NCI-H2227 treated with DMSO at 0.1 percent for 48 hours (cell line): ENCODE measurements at places on chromosomes 7 and 10.

GRCh38 chr7:151520419-151521261, 945 bp upstream of the RHEB start:
- DNase-seq = peak; percentile 75

DNA sequence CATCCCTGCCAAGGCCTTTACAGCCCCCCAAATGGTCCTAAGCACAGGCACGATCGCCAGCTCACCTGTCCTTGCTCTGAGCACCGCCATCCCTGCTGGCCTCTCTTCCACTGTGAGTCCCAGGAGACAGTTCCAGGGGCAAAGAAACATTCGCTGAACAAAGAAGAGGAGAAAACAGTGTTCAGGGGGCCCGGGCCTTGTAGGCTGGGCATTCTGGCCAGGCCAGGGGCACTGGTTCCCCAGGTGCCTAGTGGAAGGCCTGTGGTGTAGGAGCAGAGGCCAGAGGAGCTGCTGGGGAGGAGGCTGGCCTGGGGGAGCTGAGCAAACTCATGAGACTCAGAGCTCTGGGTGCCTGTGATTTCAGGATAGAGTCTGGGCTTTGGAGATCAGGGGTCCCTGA, 22.6 kb downstream of the AQP1 start:
- DNase-seq = no peak

GRCh38 chr10:77380191-77380590, 257.4 kb downstream of the KCNMA1 start:
- DNase-seq = no peak

DNA sequence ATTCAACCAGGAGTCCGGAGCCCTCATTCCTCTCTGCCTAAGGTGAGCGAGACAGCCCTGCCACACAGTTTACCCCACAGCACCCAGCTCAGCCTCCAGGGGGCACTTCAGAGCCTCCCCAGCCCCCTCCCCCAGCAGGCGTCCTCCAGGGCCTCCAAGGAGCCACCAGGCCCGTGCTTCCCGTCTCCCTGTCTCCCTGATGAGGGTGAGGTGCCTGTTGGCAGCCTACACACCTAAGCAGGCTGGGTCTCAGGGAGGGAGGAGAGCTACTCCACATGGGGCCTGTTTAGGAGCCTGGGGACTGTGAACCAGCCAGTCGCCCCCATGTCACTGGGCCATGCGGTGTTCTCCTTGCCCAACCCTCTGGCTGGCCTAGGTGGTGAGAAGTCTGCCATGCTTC, 28.9 kb upstream of the TRIM8 start:
- DNase-seq = no peak

GRCh38 chr10:122333037-122333436, 41.5 kb upstream of the PLEKHA1 start:
- no peak for DNase-seq

DNA sequence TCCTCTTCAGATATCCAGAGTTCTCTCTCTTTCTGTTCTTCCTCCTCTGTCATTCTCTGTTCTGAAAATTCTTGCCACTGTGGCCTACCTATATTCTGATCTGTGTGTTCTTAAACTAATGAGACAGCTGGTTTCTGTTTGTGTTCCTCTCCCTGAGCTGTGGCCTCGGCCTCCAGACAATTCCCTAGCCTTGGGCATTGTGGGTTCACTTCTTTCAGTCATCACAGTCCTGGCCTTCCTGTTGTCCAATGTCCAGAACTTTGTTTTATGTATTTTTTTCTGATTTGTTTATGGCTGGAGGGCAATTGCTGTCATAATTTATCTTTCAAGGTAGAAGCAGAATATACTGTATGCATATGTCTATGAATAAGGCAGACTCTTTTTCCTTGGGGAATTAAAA, 173.2 kb upstream of the MTPN start:
- DNase-seq = no peak

DNA sequence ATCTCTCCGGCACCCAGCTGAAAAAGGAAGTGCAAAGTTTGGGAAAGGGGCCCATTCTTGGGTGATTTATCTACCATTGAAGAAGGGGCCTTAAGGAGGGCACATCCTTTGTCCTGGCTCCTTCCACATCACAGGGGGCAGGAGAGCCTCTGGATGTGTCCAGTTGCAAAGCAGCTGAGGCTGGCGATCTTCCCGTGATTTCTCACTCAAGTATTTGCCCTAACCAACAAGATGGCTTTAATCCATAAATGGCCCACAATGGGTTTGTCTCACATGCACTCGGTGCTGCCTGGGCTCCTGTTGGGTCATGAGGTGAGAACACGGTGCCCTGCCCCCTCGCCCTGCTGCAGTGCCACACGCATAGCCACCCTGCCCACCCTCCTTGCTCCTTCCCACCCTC, 14.2 kb upstream of the FRMPD2 start:
- DNase-seq = no peak

DNA sequence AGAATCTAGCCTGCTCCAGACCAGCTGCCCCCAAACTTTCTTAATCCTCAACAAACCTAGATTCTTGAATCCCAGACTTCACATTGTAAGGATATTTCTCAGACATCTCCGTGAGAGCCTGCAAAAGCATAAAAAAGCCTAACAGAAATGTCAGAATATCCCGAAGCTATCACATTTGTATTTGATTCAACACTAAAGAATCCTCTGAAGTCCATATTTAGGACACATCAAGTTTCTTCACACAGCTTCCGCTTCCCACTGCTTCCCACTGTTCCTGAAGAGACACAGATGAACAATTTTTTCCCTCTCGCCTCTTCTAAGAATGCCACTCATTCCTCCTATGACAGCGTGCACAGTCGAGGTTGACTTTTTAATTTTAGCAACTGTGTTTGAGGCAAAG, 396.2 kb upstream of the IGFBP3 start:
- no peak for DNase-seq

GRCh38 chr7:41992881-41993867, 243.8 kb downstream of the GLI3 start:
- no peak for DNase-seq

- no peak for DNase-seq
Measured at GRCh38 chr10:99369126-99369525, 40.0 kb downstream of the CNNM1 start.

DNA sequence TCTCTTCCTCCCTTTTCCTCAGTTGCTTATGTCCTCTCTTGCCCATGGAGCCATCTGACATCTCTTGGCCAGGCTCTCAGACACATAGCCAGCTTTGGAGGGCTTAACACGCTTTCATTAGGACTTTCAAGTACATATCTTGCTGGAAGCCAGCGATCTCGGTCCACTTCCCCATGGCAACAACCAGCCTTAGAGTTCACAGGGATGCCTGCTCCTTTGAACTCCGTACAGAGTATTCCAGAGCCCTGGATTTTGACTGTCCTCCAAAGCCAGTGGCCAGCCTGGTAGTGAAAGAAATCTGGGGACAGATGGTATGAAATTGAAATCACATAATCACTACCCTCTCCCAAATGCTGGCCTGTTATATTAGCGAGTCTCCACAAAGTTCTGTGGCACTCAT, 370.5 kb upstream of the NPVF start:
- no peak for DNase-seq

DNA sequence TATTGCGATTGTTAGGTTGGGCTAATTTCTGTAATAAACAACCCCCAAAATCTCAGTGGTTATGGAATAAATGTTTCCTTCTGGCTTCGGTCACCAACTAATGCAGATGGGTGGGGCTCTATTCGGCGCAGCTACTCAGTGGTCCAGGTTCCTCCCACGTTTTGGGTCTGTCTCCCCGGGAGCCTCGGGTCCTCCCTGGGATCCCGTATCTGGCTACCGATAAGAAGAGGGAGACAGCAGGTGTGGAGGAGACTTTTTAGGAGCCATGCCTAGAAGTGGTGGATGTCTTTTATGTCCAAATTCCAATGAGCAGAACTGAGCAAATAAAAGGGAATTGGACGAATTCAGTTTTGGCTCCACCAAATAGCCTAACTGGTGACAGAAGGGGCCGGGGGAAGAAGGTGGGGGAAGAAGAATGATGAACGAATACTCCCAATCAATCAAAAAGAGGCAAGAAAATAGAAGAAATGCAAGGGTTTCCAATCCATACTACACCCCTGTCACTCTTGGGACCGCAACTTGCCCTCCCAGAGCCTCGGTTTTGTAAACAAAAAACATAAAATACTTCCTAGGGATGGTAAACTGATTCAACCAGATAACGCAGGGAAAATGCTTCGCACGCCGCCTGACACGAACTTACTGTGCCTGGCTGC, 498 bp upstream of the C10orf53 start:
- no peak for DNase-seq

- no peak for DNase-seq
Measured at GRCh38 chr7:17472518-17472917, 174.1 kb downstream of the AHR start.

- no peak for DNase-seq
Measured at GRCh38 chr7:151693140-151693539, 173.4 kb upstream of the RHEB start.

- no peak for DNase-seq
Measured at GRCh38 chr7:123615344-123615743, 13.7 kb downstream of the ASB15 start.

GRCh38 chr7:6727663-6728062, 20.9 kb upstream of the ZNF12 start:
- DNase-seq = no peak

- DNase-seq = peak; percentile 41
Measured at GRCh38 chr7:139602143-139602722, 78.7 kb downstream of the CLEC2L start.

GRCh38 chr7:13801669-13802068, 187.8 kb downstream of the ETV1 start:
- DNase-seq = no peak

GRCh38 chr7:154364170-154364569, 312.0 kb downstream of the DPP6 start:
- no peak for DNase-seq

GRCh38 chr7:84624527-84624926, 429.9 kb upstream of the SEMA3A start:
- DNase-seq = no peak

DNA sequence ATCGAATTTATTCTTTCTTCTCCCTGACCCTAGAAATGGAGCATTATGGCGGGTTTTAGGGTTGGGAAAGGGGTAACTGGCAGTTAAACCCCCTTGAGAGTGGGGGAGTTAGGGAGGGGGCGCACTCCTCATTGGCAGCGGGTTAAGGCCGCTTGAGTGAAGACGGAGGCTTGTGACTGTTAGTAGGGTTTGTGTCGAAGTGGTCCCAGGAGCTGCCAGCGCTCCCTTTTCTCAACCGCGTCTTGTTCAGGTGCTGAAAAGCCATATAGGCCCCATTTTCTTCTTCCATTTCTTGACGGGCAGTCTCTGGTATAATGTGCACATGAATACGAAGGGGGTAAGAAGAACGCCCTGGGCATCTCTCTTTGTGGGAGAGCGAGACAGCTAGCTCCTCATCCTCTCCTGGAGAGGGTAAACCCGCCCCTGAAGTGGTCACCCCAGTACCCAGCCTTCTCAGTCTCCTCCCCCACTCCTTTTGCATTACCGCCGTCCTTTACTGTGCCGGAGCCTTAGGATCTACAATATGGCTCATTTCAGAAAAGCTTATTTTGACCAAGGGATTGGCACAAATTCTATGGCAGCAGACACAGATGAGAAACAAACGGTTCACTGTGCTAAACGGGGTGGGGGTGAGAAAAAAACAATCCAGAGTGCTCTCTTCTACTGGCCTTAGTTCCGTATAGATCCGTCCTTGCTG, 836 bp downstream of the KMT2E start:
- peak; percentile 49 for DNase-seq

DNA sequence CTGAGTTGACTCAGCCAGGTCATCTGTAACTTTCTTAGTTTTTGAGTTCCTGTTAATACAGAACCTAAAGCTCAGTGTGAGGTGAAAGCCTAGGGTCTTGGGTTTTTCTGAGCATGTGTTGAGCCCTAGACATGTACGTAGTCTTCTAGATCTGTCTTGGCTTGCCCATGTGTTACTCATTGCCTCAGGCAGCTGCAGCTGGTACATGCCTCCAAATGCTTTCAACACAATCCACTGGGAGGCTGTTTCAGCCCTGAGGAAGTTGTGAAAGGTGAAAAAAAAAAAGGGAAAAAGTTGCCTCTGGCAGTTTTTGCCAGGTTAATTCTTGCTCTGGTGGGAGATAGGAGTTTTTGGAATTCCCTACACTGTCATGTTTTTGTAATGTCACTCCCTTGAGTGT, 134.6 kb downstream of the RNF216 start:
- DNase-seq = no peak

- DNase-seq = peak; percentile 62
Measured at GRCh38 chr7:5478568-5479430, 55.2 kb upstream of the TNRC18 start.

DNA sequence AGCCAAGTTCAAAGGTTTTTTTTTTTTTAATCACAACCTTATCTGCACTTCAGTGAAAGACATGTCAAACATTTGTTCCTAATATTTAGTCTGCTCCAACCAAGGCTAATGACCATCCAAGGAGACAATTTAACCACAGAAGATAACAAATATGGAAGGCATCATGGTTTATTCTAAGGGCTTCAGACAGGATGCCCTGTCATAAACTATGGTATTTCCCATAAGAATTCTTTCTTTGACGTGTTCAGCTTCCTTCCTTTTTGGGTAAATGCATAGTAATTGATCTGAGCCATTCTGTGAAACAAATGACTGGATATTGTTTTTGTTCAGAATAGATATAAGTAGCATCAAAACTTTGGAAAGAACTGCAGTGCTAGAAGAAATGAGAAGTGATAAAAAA, 326.5 kb upstream of the AOAH start:
- DNase-seq = no peak

- no peak for DNase-seq
Measured at GRCh38 chr7:47573758-47574481, 8.0 kb downstream of the TNS3 start.

DNA sequence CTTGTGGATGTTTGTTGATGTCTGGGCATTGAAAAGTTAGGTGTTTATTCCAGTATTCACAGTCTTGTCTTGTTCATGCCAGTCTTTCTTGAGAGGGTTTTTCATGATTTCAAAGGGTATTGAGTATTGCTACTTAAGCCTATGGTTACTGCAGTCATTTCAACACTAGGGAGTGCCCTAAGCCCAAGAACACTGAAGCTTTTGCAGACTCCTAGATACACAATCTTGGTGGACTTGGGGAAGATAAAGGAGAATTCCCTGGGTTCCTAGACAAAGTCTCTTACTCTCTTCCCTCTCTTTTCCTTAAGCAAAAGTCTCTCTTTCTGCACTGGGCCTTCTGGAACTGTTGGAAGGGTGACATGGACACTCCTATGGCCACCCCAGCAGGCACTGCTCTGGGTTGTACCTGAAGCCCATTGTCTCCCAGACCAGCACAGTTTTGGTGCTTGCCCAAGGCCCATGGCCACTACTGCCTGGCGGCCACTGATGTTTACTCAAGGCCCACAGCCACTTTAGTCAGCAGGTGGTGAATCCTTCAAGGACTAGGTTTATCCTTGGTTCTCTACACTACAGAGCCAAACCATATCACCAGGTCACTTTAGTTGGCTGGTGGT, 24.9 kb downstream of the SAMD9 start:
- DNase-seq = no peak

GRCh38 chr10:59405235-59405634, 42.9 kb upstream of the FAM13C start:
- DNase-seq = no peak
